CD4-positive, alpha-beta T cell treated with Interleukin-17A for 4 hours (primary cell): ENCODE measurements at places on chromosomes 16 and 17.

DNA sequence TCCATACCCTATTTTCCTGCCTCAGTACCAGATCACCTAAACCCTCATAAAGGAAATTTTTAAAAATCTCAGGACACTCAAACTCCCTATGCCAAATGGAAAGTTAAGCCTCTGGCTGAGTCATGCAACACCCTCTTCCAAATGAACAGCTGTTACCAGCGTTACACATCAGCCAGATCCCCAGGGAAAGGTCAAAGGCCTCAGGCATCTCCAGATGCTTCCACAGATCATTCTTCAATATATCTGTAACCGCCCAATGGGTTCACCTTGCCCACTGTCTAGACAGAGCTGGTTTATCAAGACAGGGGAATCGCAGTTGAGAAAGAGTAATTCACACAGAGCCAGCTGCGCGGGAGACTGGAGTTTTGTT lies 29.1 kb upstream of the SHCBP1 start:
- no peak for DNase-seq

GRCh38 chr17:16407911-16408588 lies 7.3 kb upstream of the TRPV2 start:
- DNase-seq: no peak

- DNase-seq: no peak
These were observed 49.7 kb upstream of the PMFBP1 start for GRCh38 chr16:72221630-72222024.

DNA sequence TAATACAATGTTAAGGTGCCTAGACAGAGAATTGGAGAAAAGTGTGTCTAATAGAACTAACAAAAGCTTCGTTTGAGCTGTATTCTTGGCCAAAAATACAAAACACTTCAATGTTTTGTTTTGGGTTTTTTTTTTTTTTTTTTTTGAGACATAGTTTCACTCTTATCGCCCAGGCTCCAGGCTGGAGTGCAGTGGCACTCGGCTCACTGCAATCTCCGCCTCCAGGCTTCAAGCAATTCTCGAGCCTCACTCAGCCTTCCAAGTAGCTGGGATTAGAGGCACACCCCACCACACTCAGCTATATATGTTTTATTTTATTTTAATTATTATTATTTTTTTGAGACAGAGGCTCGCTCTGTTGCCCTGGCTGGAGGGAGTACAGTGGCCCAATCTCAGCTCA lies 38.3 kb upstream of the CARMIL2 start:
- no peak for DNase-seq

DNA sequence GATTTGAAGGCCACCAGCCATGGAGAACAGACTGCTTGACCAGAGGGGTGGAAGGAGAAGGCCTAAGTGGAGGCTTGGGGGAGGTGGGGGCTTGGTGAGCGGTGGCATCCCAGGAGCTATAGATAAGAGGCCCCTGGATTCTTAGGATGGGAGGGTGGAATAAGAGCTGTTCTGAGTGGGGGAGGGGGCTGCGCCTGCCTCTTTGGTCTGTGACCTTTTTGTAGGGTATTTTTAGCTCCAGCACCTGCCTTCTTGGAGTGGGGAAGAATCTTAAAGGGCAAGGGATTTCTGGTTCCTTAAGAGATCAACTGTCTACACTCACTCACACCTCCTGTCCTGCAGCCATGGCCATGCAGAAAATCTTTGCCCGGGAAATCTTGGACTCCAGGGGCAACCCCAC lies 567 bp downstream of the ENO3 start:
- no peak for DNase-seq

DNA sequence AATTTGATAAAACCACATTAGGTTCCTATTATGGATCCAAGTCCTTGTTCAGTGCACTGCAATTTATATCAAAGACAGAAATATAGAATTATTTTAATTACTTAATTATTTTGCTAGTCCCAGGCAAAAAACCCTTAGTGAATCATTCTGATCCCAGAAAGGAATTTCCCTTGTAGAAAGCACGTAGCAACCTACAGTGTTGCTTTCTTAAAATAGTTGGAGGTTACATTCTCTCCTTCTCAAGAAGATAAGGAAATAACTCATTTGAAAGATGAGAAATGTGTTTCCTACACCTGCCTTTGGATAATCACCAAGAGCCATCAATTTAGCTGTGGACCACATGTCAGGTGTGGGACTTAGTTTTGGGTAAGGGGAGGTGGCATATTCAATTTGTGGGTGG lies 434.9 kb downstream of the SHISA9 start:
- DNase-seq: no peak

GRCh38 chr17:2125013-2125535 lies 70.2 kb downstream of the HIC1 start:
- no peak for DNase-seq

DNA sequence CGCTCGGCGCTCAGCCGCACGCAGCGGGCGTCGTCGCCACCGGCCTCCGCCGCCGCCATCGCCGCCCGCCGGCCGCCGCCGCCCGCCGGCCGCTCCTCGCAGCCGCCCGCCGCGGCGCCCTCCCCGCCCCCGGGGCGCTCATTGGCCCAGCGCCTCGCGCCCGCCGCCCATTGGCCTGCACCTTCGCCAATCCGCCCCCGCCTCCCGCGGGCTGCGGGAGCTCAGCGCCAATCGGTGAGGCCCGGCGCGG lies at the start of gene PGP:
Gene PGP, minus strand, starts transcription at position 122 of the 250 bp plus-strand sequence. Its CDS starts 63 bp downstream, at position 59.
- no peak for DNase-seq

GRCh38 chr16:81543571-81543970 lies 99.0 kb downstream of the CMIP start:
- DNase-seq: no peak

DNA sequence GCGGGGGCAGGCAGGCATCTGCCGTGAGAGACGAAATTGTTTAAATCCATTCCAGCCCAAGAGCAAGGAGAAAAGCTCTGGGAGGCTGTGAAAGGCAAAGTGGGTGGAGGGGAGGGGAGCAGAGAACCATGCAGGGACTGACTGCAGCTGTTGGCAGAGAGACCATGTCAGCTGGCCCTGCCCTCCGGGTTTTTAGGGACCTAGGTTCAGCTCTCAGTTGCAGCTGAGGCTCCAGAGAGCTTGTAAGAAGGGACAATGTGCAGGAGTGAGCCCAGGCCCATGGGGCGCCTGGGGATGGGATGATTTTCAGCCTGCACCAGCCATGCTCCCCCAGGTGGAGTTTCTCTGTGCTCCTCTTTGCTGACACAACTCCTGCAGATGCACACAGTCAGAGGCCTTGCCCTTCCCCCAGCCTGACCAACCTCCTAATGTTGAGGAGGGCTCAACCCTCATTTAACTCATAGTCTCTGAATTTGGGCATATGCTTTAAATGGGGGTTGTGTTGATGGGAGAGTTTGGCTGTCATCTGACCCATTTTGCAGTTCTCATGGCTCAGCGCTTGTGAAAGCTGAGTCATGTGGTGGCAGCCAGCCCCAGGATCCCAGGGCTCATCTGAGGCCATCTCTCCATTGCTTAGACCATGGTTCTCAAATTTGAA lies 70.9 kb downstream of the PLXDC1 start:
- no peak for DNase-seq

DNA sequence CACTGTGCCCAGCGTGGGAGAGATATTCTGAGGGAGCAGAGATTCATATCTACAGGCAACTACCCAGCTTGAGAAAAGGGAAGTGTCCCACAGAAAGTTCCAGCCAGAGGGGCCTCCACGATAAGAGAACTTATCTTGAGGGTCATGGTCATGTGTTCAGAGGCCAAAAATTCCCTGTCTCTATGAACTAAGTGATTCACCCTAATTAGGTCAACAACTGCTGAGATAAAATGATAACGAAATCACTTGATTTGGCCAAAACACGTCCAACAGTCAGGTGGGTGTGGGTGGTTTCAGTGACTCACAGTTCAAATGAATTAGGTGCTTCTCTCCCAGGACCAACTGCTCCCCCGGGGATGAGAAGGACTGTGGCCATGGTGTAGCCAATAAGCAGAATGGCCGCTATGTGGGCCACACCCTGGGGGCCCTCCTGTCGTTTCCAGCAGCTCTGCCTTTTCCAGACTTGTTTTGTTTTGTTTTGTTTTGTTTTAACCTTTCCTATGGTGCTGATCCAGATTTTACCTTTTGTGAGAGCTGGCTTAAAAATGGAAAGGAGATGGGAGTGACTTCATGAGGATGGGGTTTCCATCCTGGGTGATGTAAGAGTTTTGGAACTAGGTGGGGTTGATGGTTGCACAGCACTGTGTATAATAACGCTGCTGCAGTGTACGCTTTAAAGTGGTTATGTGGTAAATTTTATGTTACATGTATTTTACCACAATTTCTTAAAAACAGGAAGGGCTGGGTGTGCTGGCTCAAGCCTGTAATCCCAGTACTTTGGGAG lies 8.7 kb downstream of the DNAI2 start:
- DNase-seq: peak; percentile 55

GRCh38 chr17:13099089-13099735 lies 81.4 kb upstream of the ELAC2 start:
- no peak for DNase-seq

DNA sequence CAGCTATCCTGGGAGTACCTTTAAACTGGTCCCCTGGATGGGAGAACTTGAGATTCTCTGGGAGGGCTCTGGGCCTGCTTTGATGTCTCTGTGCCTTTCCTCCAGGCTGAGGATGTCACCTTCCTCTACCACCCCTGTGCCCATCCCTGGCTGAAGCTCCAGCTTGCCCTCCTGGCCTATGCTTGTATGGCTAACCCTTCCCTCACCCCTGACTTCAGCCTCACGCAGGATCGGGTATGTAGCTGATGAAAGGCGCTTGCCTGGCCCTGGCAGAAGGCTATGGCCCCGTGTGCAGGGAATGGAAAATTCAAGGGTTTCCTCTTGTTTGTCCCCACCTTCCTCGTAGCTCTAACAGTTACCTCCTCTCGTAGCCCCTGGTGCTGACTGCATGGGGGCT lies 3.0 kb downstream of the TP53I13 start:
- no peak for DNase-seq

GRCh38 chr17:50559674-50560184 lies 786 bp upstream of the CACNA1G start:
- peak; percentile 49 for DNase-seq

DNA sequence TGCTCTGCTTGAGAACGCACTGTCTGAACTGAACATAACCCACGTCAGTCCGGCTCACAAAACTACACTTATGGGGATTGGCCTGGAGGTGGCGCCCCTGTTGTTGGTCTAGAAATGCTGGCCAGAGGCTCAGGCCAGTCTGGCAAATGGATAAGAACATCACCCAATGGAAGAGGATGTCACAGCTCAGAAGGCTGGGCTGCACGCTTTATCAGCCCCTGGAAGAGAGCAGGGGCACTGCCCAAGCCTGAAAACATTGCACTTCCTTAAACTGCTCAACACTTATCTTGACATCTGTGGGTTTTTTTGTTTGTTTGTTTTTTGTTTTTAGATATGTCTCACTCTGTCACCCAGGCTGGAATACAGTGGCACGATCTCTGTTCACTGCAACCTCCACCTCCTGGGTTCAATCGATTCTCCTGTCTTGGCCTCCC lies 24.8 kb upstream of the BPTF start:
- DNase-seq: peak; percentile 63

GRCh38 chr16:86671486-86672178 lies 93.3 kb downstream of the FOXL1 start:
- DNase-seq: no peak

GRCh38 chr17:63646488-63646806 lies 24.2 kb downstream of the MAP3K3 start:
- DNase-seq: no peak

DNA sequence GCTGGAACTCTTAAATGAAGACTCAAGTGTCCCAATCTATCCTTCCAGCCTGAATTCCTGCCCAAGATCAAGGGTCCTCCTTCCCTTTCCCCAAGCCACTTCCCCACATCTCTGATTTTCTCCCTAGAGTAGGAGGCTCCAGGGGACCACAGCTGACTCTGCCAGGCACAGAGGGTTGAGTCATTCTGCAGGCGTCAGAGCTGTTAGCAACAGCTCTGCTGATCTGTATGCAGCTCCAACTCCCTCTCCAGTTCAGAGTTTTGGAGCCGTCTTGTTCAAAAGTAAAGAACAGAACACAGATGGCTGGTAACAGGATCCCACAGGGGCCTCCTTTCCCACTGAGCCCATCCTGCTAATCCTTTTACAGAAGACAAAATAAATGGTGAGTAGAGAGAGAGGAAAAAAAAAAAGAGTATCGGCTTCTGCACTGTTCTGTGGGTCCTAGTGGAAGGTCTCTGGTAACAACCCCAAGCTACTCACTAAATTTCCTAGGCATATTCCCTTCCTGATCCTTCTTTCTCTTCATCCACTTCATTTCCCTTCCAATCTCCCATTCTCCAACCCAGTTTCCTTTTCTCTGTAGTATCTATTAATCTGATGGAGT lies 13.4 kb upstream of the TAOK1 start:
- DNase-seq: no peak

DNA sequence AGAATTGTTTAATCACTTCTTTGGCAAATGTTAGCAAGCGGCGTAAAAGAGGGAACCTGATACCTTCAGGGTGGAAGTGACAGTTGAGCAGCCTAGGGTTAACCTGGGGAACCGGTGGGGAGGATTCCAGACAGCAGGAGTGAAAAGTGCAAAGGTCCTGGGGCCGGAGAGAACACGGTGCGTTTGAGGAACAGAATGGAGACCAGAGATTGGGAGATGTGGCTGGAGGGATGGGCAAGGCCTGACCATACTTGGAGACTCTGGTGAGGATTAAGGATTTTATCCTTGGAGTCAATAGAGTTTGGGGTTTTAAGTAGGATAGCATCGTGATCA lies 2.3 kb upstream of the ZNF500 start:
- no peak for DNase-seq

GRCh38 chr17:82229698-82230608 lies 1.1 kb downstream of the SLC16A3 start:
- no peak for DNase-seq

- DNase-seq: no peak
These were observed 68.8 kb downstream of the CMIP start for GRCh38 chr16:81513204-81514040.

- peak; percentile 72 for DNase-seq
These were observed 100.6 kb downstream of the PITPNC1 start for GRCh38 chr17:67477687-67478086.

DNA sequence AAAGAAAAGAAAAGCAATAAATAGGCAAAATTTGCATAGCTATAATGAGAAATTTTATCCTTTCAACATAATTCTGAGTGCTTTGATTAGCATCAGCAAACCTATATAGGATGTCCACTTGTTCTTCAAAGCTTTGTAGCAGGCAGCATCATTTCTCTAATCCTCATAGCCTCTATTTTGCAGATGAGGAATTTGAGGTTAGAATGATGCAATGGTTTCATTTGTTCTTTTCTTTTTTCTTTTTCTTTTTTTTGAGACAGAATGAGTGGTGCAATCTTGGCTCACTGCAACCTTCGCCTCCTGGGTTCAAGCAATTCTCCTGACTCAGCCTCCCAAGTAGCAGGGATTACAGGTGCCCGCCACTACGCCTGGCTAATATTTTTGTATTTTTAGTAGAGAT lies 594.4 kb downstream of the TOX3 start:
- DNase-seq: no peak

DNA sequence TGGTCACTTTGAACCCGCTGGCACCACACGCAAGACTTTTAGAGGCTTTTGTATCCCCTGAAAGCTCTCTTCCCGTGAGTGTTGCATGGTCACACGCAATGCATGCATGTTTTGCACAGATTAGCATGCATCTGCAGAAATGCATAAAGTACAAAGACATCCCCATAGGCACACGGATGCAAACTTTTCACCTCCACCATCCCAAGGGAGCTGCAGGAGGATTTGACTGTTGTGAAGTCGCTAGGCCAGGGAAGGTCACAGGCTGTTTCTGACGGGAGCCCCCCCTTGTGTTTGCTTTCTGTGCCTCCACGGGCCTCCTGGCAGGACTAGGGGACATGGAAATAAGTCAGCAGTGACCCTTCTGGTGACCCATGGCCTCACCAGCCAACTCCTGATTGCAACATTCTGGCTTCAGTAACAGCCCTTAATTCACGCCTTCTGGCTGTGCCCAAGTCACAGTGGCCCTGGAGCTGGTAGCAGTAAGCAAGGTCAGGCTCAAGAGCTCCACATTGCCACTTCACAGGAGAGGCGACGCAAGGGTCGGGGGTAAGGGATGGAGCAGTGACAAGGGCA lies 45.1 kb downstream of the SOX9 start:
- DNase-seq: no peak
